Osteocyte (in vitro differentiated cells): ENCODE measurements at places on chromosomes 3 and 15.
A peak's percentile ranks its signal among the peaks of the same experiment; 100 is the strongest.

DNA sequence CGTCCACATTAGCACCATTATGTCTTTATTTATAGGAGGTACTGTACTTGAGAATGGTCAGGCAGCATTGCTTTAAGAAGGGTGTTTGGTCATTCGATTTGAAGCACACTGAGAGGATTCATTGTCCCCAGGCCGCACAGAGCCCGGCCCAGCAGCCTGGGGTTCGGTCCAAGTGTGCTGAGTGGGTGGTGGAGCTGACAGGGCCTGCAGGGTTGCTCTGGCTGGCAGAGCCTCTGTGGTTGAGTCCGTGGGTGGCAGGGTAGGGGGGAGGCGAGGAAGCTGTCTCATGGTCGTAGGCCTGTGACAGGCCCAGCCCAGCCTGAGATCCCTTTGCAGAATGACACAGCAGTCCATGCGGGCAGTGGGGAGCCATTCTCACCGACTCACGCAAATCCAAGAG lies 227.7 kb upstream of the TOPAZ1 start:
- no peak for DNase-seq

- no peak for DNase-seq
Observed at GRCh38 chr3:178200316-178200715, 335.9 kb upstream of the KCNMB2 start.

DNA sequence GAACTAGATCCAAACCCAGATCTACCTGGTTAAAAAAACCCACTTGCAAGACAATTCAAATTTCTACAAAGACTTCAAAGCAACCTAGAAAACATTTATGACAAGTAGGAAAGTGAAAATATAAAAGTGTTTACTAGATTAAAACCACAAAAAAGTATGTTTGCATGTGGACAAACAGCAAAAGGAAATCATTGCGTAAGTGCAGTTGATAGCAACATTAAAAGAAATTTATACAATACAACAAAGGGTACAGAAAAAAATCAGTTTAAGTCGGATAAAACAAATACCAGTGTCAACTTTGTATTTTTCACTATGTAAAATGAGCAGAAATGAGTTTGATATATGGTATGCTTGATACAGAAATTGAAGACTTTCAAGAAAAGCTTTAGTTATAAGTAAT lies 2.6 kb downstream of the EIF5A2 start:
- DNase-seq = no peak

GRCh38 chr3:184639351-184639750 lies 72.5 kb downstream of the MAGEF1 start:
- DNase-seq = no peak

DNA sequence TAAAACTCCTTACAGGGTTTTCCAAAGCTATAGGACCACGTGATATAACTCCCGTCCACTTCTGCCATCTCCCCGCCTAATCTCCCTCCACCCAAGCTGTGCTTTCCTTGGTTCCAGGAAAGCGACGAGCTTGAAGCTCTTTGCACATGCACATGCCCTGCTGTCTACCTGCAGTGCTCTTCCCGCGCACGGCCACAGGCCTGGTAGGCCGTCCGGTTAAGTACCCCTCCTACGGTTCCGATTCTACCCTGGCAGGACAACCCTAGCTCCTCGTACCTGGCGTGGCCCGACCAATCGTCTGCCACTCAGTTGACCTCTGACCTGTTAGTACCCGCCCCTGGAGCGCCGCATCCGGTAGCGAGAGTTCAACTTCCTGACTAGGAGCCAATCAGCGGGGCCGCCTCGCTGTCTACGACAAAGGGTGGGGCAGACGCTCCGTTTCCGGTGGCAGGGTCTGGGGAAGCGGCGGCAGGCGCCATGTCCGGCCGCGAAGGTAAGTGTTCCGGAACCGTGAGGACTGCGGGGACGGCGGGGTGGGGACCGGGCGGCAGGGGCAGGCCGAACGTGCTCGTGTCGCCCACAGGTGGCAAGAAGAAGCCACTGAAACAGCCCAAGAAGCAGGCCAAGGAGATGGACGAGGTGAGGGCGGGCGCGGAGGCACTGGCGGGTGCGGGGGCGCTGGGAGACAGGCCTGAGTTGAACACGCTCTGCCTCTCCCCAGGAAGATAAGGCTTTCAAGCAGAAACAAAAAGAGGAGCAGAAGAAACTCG lies at the start of the genes CCDC51 and TMA7:
CCDC51 (minus strand) TSS at position 300 of the 770 bp plus-strand sequence. CDS start 4,991 bp downstream, outside the sequence.
TMA7 (plus strand) TSS at position 438 of the 770 bp plus-strand sequence; CDS start at position 478, 40 bp downstream.
- peak; percentile 98 for DNase-seq

GRCh38 chr3:197532388-197532787 lies 23.4 kb downstream of the BDH1 start:
- DNase-seq = no peak

GRCh38 chr3:13020159-13020750 lies 53.0 kb downstream of the IQSEC1 start:
- no peak for DNase-seq

- DNase-seq = no peak
Observed at GRCh38 chr15:74868059-74868458, 5.1 kb downstream of the SCAMP2 start.

GRCh38 chr3:119856695-119857094 lies 74.8 kb downstream of the NR1I2 start:
- DNase-seq = no peak

DNA sequence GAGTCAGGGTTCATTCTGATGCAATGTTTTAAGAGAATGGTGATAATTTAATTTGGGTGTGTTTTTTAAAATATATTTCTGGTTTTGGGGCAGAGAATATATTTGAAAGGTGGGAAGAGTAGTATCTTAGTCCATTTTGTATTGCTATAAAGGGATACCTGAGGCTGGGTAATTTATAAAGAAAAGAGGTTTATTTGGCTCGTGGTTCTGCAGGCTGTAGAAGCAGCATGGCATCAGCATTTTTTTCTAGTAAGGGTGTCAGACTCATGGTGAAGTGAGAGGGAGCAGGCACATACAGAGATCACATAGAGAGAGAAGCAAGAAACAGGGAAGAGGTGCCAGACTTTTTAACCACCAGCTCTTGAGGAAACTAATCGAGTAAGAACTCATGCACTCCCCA lies 152.7 kb downstream of the SHOX2 start:
- no peak for DNase-seq

- no peak for DNase-seq
Observed at GRCh38 chr3:6771171-6771570, 89.7 kb upstream of the GRM7 start.

- no peak for DNase-seq
Observed at GRCh38 chr15:86837294-86838061, 757.8 kb downstream of the AGBL1 start.

- DNase-seq = no peak
Observed at GRCh38 chr3:24495326-24495994, 810 bp upstream of the THRB start.

- no peak for DNase-seq
Observed at GRCh38 chr3:46490338-46491084, 7.3 kb upstream of the RTP3 start.

DNA sequence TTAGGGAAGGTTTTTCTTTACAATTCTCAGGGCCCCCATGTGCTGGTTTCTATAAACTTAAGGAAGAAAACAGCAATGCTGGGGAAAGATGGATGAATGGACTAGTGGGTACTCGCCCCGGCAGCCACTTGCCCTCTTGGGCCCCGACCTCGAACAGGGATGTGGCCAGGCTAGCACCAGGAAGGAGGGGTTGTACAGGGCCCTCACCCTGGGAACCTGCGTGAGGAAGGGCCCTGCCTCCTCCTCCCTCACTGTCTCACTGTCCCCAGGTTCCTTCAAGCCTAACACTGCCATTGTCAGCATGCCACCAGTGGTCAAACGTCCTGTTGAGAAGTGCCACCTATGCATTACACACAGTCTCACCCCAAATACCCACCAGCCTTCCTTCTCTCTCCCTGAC lies 9.1 kb downstream of the ADAMTS17 start:
- peak; percentile 70 for DNase-seq

DNA sequence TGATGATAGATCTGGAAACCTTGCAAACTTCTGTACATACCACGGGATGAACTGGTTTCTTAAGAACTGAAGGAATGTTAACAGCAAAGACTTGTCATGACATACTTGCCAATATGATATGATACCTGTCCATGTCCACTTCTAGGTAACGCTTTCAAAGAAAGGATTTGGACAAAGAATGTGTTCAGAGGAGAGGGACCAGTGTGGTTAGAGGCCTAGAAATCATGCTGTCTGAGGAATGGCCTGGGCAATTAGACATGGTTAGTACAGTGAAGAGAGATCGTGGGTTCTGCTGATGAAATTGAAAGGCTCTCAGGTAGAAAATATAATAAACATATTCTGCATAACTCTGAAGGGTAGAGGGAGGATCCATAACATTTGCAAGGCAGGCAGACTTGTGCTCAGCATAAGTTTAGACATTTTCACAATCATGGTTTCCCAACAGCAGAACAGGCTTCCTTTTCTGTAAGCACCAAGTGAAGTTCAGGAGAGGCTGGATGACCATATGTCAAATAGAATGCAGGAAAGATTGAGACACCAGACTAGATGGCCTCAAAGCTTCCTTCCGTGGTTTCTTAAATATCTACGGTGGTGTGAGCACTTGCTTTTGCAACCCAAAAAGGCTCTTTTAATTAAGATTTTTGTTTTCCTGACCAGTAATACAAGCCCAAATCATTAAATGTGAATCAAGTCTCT lies 39.9 kb downstream of the TGFBR2 start:
- DNase-seq = no peak

GRCh38 chr15:43133430-43134156 lies at the start of gene TMEM62:
Gene TMEM62 (plus strand): TSS chr15:43133586. CDS start chr15:43133803, 217 bp downstream.
- no peak for DNase-seq

- DNase-seq = no peak
Observed at GRCh38 chr3:35291471-35292236, 347.7 kb upstream of the ARPP21 start.

DNA sequence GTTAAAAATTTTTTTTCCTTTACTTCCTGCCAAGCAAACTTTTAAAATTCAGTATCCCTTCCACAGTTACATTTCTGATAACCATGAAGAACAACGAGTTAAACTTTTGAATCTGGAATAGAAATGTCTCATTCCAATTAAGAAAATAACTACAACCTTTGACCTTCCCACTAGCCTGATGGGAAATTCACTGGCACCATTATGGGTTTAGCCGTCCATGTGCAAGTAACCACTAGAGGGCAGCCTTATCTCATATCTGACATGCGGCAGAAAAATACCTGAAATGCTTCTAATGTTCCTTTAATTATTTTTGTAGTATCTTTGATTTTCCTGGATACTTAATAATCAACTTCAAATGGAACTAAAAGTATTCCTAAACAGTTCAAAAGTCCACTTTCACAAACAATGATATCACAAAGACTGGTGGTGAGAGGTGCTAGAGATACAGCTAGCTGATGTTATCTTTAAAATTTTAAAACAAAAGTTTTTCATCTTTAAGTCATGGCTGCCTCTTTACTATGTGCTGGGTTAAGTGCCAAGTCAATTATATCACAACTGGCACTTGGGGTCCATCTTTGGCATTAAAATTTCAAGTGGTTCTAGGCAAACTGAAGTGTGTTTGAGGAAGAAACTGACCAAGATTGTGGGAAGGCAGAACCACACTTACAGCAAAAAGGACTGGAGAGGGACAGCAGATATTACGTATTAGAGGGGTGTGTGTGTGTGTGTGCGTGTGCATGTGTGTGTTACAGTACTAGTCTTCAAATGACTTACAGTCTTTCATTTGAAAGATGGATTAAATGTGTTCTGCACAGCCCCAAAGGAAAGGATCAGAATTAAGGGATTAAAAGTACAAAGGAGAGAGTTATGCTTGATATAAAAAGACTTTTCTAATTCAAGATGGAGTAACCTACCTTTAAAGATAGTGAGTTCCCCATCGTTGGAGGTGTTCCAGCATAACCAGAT lies 107.1 kb upstream of the ICE2 start:
- no peak for DNase-seq

DNA sequence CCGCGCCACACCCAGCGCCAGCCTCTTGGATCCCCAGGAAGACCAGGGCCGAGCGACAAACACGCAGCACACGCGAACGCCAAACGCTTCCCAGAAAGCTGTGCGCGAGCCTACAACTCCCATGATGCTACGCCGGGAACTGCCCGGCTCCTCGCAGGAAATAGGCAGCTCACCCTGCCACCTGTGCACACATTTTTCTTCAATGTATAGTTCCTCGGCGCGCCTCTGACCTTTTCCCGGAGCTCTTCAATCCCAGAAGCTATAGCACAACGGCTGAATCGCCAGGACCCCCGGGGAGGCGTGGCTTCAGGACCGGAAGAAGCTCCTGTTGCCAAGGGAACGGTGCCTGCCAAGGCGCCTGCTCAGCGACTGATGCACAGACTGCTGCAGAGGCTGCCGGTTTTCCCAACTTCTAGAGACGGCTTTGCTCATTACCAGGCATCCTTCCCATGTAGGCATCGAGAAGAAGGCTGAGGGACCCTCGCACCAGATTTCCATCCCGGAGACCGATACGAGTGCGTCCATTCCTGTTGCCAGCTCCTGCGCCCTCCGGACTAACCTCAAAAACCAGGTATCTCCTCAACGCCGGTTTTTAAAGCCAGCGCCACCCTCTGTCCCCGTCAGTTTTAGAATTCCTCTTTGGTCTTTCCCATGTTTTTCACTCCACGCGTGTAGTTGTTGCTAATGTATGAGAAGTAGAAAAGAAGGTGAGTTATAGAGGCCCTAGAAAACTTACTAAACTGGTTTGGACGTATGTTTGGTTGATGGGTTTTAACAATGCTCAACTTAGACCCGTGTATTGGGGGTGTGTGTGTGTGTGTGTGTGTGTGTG lies at the start of gene ARL6:
ARL6 (plus strand) TSS at position 352 of the 832 bp plus-strand sequence. CDS start 3,350 bp downstream, outside the sequence.
- peak; percentile 89 for DNase-seq

- DNase-seq = no peak
Observed at GRCh38 chr15:95262866-95263564, 1031.7 kb downstream of the MCTP2 start.

DNA sequence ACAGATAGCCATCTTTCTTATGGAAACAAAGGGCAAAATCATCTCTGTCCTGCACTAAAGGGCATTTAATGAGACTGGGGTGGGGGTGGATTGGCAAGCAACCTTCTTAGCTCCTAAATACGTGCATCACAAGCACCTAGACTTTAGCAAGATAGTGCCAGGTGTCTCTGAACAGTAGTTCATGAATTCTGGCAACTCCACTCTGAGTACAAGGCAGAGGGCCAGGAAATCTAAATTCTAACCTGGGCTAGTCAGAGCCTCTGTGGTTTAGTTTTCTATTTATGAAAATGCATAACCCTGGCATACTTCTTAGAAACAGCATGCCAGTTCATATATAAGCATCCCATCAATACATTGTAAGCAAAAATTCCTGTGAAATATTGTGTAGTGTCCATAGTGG lies 788.5 kb downstream of the MCTP2 start:
- no peak for DNase-seq

DNA sequence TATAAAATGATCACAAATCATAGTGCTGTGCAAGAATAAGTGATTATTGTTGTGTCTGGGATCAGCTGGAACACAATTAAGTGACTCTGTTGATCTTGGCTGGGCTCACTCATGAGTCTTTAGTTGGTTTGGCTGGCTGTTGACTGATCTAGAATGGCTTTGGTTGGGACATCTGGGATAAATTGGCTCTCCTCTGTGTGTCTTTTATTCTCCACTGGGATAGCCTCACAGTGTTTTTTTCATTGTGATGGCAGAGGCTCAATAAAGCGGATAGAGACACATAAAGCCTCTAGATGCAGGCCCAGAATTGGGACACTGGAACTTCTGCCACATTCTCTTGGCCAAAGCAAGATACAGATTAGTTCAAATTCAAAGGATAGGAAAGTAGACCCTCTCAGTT lies 735.6 kb downstream of the PDCD6IP start:
- DNase-seq = no peak
